ENCODE measurements at places on chromosomes 13 and 19. TPM values are rescaled to one million over a fixed set of nuclear protein-coding genes. Genes with fewer than 3 reads are reported as not detected.

- DNase-seq = no peak
Measured at GRCh38 chr13:97505017-97505416, 71.0 kb downstream of the RAP2A start.

DNA sequence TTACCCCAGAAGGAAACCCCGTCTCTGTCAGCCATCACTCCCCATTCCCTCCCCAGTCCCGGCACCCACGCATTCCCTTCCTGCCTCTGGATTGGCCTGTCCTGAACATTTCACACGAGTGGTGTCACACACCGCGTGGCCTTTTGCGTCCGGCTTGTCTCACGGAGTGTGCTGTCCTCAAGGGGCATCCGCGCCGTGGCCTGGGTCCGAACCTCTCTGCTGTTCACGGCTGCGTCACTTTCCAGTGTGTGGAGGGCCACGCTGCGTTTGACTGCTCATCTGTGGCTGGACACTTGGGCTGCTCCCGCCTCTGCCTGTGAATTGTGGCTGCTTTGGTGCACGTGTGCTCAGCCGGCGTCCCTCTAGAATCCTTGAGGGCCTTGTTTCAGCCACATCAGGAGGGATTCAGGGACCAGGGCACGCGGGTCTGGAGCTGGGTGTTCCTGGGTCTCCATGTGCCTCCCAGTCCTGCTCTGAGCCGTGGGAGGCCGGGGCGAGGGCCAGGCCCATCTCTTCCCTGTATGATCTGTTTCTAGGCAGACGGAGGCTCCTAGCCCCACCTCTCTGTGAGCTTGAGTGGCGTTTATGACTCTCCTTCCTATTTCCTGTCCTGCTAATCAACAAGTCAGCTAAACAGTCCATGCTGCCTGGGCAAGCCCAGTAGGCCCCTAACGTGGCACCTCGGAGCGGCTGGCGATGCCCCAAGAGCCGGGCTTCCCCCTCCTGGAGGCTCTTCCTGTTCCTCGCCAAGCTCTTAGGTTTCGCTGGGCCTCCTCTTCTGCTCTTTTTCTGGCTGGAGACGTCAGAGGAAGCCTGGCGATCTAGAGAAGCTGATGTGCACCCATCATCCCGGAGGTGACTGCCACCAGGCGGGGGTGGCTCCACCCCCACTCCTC is 8.1 kb downstream of the STK11 start:
- DNase-seq = peak; percentile 77

DNA sequence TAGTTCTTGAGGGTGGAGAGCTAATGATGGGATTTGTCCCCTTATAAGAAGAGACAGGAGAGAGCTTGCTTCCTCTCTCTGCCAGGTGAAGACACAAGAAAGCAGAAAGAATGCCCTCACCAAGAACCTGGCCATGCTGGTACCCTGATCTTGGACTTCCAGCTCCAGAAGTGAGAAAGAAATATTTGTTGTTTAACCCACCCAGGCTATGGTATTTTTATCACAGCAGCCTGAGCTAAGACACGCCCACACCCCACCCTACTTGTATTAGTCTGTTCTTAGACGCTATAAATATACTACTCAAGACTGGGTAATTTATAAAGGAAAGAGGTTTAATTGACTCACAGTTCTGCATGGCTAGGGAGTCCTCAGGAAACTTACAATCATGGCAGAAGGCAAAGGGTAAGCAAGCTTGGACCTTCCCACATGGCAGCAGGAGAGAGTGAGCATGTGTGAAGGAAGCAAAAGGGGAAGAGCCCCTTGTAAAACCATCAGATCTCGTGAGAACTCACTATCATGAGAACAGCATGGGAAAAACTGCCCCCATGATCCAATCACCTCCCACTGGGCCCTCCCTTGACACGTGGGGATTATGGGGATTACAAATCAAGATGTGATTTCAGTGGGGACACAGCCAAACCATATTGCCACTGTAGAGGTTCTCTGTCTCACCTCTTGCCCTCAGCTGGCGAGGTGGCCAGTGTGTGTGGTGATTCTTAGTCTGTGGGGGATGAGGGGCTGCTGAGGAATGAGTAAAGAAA is 57.4 kb upstream of the RCBTB2 start:
- DNase-seq = no peak

GRCh38 chr19:7195046-7195445 is 99.2 kb downstream of the INSR start:
- DNase-seq = no peak

- DNase-seq = peak; percentile 77
Measured at GRCh38 chr19:2475018-2475701, 767 bp upstream of the GADD45B start.

- DNase-seq = no peak
Measured at GRCh38 chr13:111577208-111577828, 256.9 kb downstream of the TEX29 start.

GRCh38 chr19:35478794-35479677 is 11.2 kb downstream of the KRTDAP start:
- no peak for DNase-seq

- no peak for DNase-seq
Measured at GRCh38 chr13:19590423-19590822, 29.1 kb upstream of the TPTE2 start.

DNA sequence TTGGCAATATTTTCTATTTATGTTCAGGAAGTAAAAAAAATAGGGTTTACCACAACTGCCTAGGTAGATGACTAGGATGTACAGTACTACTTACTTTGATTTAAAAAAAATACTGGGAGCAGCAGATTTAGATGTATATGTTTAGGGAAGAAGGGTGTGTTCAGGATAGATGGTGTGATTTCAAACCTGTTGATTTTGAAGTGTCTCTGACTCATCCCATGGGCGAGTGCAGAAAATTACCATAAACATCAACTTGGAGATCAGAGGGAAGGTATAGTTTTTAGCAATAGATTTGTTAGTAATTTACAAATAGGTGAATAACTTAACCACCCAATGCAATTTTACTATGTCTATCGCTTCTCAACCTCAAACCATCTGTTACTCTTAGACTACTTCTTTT is 214.8 kb downstream of the NDFIP2 start:
- DNase-seq = no peak

DNA sequence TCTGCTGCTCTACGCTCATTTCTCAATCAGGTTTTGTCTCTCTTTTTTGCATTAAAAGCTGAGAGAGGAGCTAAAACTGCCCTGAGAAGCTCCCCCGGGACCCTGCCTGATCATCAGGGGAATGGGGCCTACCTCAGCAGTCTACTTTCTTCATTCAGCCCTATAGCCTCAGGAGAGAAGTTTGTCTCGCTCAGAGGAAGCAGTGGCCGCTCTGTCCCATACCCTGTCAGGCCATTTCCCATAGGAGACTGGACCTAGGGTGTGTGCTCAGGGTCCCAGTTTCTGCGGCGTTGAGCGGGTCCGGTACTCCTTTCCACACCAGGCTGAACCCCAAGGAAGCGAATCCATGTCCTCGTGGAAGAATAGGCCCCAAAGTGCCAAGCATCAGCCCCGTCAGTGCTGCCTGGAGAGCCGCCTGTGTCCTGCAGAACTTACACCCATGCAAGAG is 21.7 kb downstream of the UBE2L5 start:
- DNase-seq = no peak

DNA sequence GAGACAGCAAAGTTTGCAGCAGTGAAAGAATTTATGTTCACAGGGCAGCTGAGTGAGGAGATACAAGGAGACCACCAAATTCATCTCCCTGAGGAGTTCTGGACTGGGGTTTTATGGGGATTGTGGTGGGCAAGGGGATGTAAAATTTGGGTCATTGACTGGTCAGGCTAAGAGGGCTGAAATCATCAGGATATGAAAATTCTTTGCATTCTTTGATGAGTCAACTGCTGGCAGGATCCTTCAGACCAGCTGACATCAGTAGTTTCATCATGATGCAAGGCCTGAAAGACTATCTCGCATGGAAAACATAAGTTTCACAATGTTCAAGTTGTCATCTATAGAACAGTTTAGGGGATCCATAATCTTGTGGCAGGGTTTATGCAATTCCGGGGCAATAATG is 869.5 kb upstream of the PCDH9 start:
- DNase-seq = peak; percentile 7

GRCh38 chr19:45927565-45928261 is 13.1 kb upstream of the NANOS2 start:
- DNase-seq = peak; percentile 95

SIGLEC14 gene
- total RNA-seq = 0.13 TPM

SHANK1 gene
- 2.3 TPM for total RNA-seq

MAP4K1 gene
- total RNA-seq = 0.57 TPM

TIMM13 gene
- total RNA-seq = 38.3 TPM

NLRP7 gene
- not detected for total RNA-seq

Data from hepatocyte (in vitro differentiated cells).